ENCODE measurements at places on chromosomes 5 and 9.

- DNase-seq = no peak
Observed at GRCh38 chr5:110476164-110476563, 250.3 kb downstream of the TMEM232 start.

GRCh38 chr5:148972396-148972795 lies 90.5 kb downstream of the SH3TC2 start:
- DNase-seq = no peak

- no peak for DNase-seq
Observed at GRCh38 chr9:100697339-100697738, 119.5 kb downstream of the CAVIN4 start.

GRCh38 chr5:130939059-130939458 lies 226.0 kb downstream of the HINT1 start:
- DNase-seq = no peak

- DNase-seq = no peak
Observed at GRCh38 chr5:95786821-95787418, 35.6 kb downstream of the GLRX start.

- no peak for DNase-seq
Observed at GRCh38 chr5:123802298-123802951, 290.4 kb downstream of the CSNK1G3 start.

DNA sequence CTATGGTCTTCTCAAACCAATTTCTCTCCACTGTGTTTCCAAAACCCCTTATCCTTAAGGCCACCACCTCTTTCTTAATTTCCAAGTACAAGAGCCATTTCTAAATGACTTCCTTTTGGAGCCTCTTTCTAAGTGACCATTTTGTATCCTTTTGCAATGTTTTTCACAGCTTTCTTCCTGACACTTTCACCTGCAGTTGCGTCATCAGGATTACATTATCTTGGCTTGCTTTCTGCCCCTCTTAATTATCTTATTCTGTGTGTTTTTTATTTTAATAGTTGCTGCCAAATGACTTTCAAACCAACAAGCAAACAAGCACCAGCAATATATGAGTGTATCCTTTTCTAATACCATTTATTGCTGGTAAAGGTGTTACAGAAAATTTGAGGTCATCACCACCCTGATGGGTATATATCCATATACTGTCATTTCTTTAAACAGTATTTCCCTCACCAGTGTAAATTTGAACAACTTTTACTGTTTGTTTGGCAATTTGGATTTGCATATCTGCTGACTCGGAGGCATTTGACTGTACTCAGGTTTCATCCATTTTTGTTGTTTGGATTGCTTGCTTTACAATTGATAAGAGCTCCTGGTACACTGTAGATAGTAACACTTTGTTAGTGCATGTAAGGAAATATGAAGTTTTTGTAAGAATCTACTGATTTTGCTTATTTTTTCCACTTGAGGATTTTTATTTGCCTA lies 5.4 kb upstream of the ANXA1 start:
- DNase-seq = no peak

DNA sequence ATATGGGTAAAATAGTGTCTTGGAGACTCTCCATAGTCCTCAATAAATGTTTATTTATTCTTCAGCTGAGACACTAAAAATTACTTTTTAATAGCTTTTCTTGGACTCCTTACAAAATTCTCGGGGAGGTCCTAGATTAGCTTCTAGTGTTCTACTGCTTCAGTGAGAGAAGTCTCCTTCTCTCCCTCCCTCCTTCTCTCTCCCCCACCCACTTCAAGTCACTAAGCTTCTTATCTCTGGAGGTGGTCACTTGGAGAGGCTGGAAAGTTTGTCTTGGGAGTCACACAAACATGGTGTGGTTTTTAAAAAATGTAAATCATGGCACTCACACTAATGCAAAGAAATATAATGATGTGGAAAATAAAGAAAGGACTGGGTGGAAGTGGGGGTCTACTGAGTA lies 64.1 kb downstream of the SEMA6A start:
- no peak for DNase-seq

Measured in Panc1 (cell line).